Foreskin melanocyte (primary cell): ENCODE measurements at places on chromosomes 13 and 19.

DNA sequence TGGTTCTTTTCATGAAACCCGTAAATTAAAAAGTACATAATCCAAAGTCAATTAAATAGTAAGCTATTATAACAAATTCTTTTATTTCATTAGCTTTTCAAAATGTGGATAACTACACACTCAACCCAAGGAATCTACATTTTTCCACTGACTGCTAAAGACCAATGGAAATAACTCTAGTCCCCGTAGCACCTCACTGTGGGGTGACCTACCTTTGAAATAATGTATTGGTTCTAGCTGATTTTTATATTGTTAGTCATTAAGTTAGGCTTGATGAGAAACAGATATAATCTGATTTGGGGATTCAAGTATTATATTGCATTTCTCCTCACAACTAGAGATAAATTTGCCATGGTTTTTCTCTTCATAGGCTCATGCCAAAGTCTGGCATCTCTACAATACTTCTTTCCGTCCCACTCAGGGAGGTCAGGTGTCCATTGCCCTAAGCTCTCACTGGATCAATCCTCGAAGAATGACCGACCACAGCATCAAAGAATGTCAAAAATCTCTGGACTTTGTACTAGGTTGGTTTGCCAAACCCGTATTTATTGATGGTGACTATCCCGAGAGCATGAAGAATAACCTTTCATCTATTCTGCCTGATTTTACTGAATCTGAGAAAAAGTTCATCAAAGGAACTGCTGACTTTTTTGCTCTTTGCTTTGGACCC lies 37.3 kb downstream of the KL start:
- no peak for DNase-seq

DNA sequence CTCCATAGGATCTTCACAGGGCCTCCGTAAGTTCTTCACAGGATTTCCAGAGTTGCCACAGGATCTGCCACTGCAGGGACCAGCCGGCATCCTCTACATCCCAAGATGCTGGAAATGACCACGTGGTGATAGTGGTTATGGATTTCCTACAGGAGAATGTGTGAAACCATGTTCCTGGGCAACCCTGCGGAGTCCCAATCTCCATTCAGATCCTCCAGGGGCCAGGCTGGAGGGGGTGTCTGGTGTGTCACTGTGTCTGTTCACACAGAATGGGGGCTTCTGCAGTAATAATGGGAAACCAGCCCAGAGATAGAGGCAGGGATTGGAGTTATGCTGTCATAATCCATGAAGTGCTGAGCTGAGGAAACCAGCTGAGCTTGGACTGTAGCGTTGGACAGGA lies 8.6 kb downstream of the LILRA6 start:
- DNase-seq: no peak

GRCh38 chr13:83819611-83820010 lies 62.7 kb downstream of the SLITRK1 start:
- DNase-seq: no peak

GRCh38 chr13:50214514-50214913 lies 199.3 kb downstream of the KCNRG start:
- no peak for DNase-seq

DNA sequence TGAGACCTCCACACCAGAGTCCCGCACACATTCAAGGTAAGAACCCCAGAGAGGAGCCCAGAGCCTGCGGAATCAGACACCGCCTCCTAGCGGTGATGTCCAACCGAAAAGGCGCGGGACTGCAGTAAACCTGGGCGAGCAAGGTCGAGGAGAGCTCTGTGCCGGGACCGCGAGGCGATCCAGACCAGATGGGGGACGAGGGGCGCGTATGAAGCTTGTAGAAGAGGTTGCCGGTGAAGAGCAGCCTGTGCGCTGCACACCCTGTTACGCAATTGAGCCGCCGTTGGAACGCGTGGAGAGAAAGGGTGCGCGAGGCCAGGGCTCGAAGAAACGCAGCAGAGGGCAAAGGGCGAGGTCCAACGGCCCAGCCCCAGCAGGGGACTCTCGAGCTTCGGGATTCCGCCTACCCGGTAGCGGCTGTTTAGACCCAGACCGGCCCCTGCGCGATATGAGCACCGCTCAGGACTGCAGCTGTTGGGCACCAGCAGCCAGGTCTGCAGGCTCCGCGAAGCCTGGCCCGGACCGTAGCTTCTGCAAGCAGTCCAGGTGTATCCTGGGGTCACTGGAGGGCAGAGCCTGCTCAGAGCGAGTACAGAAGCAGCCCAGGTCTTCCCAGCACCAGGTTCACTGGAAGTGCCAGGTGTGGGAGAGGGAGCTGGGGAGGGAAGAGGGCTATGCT lies 65.9 kb upstream of the ZNF599 start:
- no peak for DNase-seq

DNA sequence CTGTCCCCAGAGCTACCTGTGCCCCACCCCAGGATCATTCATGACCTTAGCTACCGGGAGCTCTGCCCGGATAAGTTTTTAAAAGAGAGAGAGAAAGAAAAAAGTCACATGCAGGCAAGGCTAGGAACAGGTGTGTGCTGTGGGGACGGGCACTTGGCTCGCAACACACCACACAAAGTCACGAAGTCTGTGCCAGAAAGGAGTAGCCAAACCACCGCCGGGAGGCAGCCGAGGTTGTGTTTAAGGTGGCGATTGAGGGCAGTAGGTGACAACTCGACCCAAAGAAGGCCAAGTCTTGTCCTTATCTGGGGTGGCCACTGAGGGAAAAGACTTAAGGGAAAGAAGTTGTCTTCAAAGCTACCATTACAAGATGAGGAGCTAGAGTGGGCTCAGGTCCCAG lies 4.6 kb upstream of the TSHZ3 start:
- no peak for DNase-seq
